ENCODE measurements at places on chromosomes 5 and 9.

DNA sequence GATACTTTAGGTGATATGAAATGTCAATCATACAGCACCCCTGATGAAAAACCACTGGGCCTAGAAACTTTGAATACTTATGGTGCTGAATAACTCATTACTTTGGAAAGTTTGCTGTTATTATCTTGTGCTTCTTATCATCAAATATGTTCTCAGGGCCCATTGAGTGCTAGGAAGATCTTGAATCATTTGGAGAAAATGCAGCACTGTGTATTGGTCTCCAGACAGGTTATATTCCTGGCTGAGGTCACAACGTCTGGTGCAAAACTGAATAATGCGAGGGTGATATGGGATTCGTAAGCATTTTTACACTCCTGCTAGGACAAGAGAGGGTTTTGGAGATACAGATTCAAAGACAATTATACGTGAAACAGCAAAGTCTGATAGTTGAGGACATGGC is 249.4 kb upstream of the TNC start:
- DNase-seq: no peak

DNA sequence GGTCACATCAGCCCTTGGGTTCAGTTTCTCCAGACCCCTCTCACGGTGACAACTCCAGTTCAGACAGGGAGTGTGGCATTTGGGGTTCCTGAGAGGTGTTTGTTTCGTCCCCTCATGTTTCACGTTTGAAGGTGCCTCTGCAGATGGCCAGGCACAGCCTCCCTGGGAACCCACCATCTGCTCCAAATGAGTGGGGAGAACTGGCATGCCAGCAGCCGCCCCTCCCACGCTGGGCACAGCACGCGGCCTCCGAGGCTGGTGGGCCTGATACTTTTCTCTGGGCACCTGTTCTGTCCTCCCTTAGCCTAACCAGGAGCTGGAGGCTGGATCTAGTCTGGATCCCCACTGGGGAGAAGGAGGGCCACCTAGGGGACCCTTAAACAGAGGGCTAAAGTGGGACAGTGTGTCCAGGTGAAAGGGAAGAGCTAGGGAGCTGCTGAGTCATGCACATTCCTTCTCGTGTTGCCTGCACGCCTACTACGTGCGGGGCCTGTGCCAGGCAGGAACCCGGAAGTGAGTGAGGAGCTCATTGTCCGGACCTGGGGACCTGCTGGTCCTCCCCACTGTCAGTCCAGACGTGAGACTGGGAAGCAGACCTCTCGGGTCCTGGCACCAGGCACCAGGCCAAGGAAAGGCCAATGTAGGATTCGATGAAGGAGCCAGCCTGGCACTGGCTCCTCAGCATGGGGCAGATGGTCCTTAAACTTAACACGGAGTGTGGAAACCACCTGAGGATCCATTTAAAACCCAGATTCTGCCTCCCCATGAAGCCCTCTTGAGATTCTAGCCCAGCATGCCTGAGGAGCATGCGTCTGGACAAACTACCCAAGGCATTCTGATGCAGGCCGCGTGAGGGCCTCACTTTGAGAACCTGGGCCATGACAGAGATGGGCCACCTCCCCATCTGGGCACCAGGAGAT is 11.7 kb downstream of the DNM1 start:
- DNase-seq: no peak

DNA sequence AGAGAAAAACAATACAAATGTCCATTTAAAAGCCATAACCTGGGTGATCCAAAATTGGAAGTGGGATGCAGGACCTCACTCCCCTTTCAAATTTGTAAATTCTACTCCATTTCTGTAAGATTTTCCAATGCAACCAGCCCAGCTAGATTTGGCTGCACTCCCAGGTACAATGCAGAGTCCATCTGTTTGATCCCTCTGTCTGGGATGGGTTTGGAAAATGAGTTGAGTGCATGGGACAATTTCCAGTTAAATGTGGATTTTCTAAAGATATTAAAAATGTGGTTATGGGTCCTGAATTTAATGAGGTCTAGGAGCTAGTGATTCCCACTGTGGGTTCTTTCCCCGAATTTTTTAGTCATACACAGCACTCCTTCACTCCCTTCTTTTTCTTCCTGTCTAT is 104.0 kb upstream of the ATP10B start:
- no peak for DNase-seq

DNA sequence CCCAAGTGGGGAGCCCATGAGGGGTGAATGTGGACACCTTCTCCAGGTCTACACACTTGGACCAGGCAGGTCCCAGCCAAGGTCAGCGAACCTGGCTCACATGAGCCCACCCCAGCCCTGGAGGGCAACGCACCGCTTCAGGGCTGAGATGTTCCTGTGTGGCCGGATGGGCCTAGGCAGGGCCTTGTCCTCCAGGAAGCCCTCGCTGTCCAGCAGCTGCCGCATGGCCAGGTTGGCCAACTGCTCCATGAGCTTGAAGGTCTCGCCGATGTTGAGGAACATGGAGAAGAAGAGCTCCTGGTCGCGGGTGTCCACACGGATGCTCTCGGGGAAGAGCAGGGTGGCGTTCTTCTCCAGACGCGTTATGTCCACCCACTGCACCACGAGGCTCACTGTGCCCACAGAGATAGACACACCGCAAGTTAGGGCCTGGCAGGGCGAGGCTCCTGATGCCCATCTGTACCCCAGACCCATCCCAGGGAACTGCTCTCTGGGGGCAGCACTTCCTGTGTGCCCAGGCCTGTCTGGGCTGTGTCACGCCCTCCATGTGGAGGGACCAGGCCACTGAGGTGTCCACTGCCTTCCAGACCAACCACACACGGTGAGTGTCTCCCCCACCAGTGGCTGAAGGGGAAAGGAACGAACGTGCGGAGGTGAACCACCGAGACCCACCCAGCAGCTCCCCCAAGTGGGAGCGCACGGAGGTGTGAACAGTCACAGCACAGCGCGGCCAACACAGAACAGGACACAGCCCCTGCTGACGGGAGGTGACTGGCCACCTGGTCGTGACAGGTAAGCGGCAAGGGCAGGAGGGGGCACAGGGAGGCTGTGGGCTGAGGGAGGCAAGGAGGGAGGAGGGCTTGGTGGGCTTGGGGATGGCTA is 14.4 kb downstream of the TBC1D9B start:
- DNase-seq: no peak

GRCh38 chr5:80092486-80093107 is 57.4 kb downstream of the THBS4 start:
- no peak for DNase-seq

- DNase-seq: no peak
These were observed 513.7 kb upstream of the PTGER4 start for GRCh38 chr5:40165789-40166728.

GRCh38 chr5:172700365-172701290 is 59.6 kb downstream of the NEURL1B start:
- DNase-seq: no peak

GRCh38 chr9:6711403-6711802 is 46.4 kb upstream of the KDM4C start:
- DNase-seq: no peak

DNA sequence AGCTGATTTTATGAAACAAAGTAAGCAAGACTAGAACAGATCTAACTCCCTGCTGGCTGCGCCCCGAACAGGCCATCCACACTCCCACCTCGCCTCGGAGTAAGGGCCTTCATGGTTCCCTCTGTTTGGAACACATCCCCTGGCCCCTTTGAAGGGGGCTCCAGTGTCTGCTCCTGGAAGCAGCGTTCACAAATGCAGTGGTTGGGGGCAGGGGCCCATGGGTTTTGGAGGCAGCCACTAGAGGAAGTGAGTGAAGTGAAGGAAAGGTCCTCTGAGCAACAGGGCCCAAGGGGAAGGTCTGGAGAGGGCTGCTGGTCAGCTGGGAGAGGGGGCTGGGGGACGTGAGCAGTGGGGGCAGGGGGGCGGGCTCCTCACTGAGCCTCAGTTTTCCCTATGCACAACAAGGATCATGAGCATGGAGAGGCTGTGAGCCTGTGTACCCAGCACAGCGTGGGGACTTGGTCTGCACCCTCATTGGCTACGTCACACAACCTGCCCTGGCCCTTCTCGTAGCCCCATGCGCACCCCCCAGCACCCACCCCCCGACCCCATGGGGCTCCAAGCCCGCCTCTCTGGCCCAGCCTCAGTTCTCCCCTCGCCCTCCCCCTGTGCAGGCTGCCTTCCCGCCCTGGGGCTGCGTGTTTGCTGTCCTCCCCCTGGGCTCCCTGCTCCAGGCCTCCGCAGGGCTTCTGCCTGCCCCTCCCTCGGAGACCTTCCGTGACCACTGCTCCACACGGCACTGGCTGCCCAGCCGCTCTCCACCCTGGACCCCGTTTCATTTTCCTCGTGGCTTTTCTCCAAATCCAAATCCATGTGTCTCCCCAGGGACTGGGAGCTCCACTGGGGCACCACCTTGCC is 39.5 kb downstream of the RASGEF1C start:
- no peak for DNase-seq

GRCh38 chr5:40743771-40744170 is 12.0 kb downstream of the TTC33 start:
- no peak for DNase-seq

DNA sequence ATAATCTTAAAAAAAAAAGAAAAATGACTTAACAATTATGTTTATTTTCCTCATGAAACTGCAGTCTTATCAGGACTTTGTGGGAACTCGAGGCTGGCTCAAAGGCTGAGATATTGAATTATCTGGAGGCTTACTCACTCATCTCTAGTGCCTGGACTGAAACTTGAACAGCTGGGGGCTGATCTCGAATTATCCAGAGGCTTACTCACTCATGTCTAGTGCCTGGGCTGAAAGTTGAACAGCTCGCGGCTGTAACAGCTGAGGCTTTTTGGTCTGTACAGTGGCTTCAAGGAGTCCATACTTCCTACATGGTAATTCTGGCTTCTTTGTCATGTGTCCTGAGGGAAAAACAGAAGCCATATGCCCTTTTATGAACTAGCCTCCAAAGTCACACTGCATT is 371.9 kb downstream of the CETN3 start:
- no peak for DNase-seq

GRCh38 chr5:136120529-136120928 is 12.1 kb upstream of the SMAD5 start:
- no peak for DNase-seq

- no peak for DNase-seq
These were observed 880.1 kb upstream of the SEMA6A start for GRCh38 chr5:117454716-117455212.

GRCh38 chr5:174625591-174626350 is 98.6 kb upstream of the MSX2 start:
- no peak for DNase-seq

DNA sequence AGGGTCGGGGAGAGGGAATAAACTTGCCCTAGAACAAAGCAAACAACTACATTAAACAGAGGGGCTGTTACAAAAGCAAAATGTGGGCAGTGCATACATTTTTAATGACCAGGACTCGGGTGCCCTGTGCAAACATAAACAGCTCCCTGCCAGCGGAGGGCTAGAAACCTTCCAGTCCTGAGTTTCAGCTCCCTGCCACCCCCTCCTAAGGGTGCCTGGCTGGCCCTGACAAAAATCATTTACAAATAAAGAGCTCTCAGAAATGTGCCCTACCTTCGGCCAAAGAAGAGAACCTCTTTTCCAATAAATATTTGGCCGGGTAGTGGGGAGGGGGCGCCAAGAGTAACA is 29.5 kb downstream of the FOXD1 start:
- DNase-seq: no peak

- DNase-seq: no peak
These were observed 16.5 kb upstream of the TRIM14 start for GRCh38 chr9:98135558-98135934.

DNA sequence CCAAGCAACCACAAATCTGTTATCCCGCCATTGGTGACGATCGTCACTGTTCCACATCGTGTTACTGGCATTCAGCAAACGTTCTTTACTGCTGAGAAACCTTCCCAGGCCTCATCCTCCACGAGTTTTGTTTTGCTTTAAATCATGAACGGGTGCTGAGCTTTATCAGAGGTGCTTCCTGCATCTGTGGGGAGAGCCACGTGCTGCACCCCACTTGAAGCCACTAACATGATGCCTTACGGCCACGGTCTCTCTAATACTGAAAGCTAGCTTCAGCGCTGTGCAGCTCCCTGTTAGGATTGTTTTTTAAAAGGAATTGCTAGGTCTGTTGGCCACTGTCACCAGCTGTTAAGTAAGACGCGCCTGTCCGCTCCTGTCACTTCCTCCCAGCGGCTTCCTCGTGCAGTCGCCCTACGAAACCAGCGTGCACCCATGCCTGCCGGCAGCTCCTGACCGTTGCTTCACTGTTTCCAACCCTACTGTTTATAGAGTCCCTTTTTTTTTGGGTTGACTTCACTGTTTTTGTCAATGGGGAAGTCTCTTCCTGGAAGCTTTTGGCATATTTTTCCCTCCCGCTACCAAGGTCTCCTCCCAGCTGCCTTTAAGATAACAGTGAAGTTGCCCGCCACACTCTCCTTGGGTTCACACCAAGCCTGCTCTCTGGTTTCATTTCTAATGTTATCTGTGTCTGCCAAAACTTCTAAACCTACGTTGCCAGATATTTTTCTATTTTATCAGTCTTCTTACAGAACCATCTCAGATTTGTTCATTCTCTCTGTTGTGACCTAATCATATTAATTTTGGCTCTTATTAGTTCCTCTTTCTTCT is 20.3 kb downstream of the LPCAT1 start:
- DNase-seq: no peak

DNA sequence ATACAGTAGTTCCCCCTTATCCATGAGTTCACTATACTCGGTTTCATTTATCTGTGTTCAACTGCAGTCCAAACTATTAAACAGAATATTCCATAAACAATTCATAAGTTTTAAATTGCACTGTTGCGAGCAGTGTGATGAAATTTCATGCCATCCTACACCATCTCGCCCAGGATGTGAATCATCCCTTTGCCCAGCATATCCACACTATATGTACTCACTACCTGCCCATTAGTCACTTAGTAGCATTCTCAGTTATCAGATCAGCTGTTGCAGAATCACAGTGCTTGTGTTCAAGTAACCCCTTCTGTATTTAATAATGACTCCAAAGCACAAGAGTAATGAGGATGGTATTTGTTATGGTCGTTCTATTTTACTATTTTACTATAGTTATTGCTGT is 51.5 kb downstream of the SHOC1 start:
- no peak for DNase-seq

GRCh38 chr5:149240354-149240998 is 31.2 kb upstream of the AFAP1L1 start:
- peak; percentile 43 for DNase-seq

- no peak for DNase-seq
These were observed 81.4 kb downstream of the ANKH start for GRCh38 chr5:14790220-14790619.
